Ammon's horn (tissue), 1 donor: ENCODE measurements at places on chromosomes 1 and 21.

- no peak for DNase-seq
These were observed 21.8 kb downstream of the MFSD2A start for GRCh38 chr1:39976732-39977131.

DNA sequence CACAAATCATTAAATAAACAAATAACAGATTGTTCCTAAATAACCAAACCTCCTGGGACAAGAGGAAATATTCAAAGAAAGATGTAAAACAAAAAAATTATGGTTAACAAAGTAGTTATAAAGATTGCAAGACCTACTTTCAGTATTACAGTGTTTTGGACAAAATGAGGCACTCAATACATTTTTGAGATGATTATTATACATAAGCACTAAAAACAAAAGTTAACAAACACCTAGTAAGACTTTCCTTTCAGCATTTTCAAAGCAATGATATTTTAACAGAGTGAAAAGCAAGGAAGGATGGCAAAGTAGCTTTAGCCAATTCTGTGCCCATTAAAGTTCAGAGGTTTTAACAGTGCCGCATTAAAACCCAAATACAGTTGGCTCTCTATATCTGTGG, 17.2 kb downstream of the OMA1 start:
- no peak for DNase-seq

DNA sequence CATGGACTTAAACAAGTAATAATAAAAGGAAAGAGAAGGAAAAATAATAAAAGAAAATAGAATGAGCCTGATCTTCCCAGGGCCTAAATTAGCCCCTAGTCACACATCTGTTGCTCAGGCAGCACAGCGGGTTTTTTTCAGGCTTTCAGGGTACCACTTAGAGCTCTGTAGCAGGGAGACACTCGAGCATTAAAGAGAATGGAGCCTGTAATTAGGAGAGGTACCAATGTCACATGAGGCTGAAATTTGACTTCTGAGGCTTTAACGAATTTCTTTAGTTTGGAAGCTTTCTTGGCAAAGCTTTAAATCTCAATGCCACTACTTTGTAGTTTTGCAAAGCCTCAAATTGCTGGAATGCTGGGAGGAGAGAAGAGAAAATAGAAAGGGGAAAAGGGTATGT, 116.3 kb downstream of the AK5 start:
- DNase-seq = no peak

- DNase-seq = peak; percentile 72
These were observed 9.6 kb downstream of the SMAP2 start for GRCh38 chr1:40383095-40383487.

DNA sequence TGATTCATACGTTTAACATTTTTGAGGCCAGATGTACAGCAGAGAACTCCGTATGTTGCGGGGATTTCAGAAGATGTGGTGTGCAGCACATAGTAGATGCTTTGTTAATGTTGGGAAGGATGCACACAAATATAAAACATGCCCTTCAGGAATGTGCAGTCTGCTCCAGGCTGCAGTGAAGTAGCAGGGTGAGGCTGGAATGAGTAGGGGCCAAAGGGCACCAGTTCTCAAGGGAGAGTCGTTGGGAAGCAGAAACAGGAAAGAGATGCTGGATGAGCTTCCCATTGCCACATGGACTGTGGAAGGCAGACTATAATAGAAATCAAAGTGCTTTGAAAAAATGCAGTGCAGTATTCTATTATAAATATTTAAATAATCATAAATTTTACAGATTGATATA, 126.9 kb downstream of the NOS1AP start:
- DNase-seq = no peak

DNA sequence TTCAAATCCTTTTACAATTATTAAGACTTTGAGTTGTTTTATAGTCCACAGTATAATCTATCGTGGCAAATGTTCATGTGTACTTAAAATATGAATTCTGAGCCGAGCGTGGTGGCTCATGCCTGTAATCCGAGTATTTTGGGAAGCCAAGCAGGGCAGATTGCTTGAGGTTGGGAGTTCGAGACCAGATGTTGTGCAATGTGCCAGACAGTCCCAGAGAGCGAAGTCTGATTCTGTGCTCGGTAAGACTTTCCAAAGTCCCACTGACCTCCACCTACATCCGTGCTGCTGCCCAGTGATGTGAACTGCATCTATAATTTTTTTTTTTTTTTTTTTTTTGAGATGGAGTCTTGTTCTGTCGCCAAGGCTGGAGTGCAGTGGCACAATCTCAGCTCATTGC, 52.2 kb downstream of the VPS26C start:
- DNase-seq = no peak

- DNase-seq = no peak
These were observed 15.8 kb upstream of the VCAM1 start for GRCh38 chr1:100703716-100704115.

DNA sequence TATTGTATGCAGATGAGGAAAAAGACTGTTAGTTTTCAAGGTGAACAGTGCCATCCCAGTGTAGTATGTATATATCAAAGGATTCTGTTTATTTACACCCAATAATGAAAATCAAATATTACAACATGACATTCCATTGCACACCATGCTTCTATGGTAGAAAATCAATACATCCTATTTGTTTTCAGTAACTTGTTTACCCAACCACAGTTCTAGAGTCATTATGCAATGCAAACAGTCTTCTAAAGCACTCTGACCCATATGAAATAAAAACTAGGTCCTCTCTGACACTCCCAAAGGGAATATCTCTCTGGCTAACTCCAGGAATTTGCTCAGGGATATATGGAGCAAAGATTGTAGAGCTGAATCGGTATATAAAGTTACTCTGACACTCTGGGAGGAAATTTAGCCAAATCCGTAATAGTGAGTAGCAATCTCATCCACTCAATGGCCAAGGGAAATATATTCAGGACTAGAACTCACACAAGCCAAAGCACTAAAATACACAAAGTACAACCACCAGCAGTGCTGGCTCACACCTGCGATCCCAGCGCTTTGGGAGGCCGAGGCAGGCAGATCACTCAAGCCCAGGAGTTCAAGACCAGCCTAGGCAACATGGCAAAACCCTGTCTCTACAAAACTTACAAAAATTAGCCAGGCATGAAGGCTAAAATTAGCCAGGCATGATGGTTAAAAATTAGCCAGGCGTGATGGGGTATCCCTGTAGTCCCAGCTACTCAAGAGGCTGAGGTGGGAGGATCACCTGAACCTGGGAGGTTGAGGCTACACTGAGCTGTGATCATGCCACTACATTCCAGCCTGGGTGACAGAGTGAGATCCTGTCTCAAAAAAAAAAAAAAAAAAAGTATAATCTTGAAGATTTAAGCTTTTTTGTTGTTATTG, 75.2 kb downstream of the RERE start:
- no peak for DNase-seq

DNA sequence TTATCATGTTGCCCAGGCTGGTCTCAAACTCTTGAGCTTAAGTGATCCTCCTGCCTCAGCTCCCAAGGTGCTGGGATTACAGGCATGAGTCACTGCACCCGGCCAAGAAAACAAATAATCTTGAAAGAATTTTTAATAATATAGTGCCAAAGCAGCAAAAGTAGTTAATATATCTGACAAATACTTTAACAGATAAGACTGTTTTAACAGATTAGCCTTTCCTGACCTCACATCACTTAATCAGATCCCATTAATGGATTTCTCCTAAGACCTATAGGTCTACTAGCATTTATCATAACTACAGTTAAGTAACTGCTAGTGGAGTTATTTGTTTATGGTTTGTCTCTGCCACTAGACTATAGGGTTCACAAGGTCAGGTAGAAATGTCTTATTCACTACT, 61.1 kb upstream of the HP1BP3 start:
- no peak for DNase-seq

DNA sequence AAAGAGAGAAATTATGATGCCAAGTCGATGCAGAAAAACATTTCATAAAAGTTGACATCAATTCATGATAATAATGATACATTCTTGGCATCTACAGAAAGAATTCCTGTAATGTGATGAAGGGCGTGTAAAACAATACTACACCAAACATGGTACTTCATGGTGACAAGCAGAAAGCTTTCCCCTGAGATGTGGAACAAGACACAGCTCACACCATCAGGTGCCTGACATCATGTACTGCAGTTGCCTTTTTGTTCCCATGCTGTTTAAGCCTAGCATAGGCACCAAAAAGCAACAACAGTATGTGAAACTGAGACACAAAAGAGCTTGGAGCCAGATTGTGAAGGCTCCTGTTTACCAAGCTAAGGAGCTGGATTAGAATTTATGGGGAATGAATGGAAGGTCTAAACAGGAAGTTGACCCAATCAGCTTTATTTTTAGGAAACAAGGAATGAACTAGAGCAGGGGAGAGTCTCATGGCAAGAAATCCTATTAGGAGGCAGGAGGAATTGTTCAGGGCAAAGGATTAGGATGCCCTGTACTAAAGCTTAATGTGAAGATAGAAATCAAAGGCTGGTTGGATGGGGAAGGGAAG, 67.2 kb downstream of the SYDE2 start:
- DNase-seq = peak; percentile 27

GRCh38 chr1:26779098-26779668, 8.6 kb upstream of the PIGV start:
- no peak for DNase-seq

- DNase-seq = no peak
These were observed 3.2 kb downstream of the DMBX1 start for GRCh38 chr1:46492871-46493270.

DNA sequence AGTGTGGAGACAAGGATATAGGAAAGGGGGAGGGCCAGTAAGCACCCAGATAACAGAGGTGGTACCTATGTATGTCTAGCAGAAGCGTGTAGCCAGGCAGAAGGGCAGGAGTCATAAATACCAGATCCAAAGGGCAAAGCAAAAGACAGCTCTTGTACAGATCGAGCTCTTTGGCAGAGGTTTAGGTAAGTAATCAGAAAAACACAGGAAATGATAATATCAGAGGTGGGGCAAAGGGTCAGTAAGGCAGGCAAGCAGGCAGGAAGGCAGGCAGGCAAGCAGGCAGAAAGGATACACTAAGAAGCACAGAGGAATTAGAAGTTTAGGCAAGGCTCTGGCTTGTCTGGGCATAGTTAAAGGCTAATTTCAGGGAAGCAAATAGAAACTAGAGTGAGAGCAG, 22.7 kb upstream of the SLFNL1 start:
- no peak for DNase-seq

- no peak for DNase-seq
These were observed 35.5 kb downstream of the RHOU start for GRCh38 chr1:228770779-228771223.

DNA sequence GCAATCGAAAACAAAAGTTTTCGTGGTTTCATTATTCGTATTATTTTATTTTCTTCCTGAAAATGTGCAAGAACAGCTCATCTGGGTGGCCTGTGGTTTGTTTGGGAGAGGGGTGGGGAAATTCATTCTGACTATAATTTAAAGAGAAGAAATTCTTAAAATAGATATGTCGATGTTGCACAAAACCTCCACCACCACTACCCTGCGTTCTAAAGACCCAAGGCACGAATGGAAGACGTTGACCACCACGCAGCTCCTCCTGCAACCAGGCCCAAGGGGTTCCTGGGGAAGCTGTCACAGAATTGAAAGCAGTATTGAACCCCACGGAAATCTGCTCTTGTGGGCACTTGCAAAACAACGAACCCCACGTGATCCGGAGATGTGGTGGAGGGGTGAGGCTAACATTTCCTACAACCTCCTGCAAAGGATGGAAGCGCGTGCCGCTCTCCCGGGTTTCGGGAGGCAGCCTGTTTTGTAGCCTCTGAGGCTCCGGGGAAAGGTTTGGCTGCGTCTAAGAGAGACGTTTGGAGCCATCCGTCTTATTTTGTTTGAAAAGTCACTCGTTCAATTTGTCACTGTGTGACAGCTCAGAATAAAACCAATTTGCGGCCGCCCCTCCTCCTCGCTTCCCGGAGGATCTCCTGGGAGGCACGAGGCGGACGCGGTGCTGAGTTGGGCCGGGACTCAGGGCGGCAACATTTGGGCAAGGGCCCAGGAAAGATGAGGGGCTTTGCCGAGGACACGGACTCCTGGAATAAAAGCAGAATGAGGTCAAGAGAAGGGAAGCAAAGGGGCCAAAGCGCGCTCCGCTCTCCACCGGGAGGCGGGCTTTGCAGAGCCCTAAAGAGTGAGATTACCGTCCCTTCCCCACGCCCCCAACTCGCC, 810 bp upstream of the HLX start:
- DNase-seq = peak; percentile 23

DNA sequence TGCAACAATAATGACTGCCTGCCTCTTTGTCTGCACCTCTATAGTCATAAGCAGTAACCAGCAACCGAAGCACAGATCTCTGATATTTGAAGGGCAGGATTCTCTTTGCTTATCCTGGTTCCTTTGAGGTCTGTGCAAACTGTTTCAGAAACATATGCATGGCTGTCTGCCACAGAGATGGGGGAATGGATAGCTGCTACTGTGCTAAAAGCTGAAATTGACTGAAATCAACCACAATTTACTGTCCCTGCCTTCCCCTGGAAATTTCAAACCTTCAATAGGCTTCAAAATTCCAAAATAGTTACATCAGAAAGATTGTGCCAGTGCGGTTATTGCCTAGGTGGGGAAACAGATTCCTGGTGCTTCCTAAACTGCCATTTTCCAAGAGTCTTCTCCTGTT, 136.8 kb upstream of the GORAB start:
- DNase-seq = no peak

- DNase-seq = no peak
These were observed 262.9 kb downstream of the PTPRU start for GRCh38 chr1:29499104-29499650.

- DNase-seq = no peak
These were observed 32.1 kb upstream of the PLPPR4 start for GRCh38 chr1:99232172-99232571.

DNA sequence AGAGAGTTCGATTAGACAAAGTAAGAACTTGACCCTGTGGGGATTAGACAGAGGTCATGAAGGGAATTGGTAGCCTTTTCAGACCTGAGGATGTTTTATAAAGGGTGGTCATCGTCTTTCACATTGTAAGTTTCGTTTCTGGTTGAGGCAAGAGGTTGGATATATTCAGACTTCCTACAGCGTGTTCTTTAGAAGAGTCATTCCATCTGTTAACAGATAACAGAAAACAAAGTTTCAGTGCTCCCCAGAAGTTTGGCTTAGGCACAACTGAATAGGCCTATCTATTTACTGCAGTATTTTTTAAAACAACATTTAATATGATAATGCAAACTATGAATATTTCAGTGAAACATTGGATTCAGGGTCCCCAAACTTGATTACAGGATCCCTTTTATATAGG, 17.1 kb upstream of the IVNS1ABP start:
- no peak for DNase-seq

- no peak for DNase-seq
These were observed 5.2 kb downstream of the KRTAP20-4 start for GRCh38 chr21:30625449-30626165.

DNA sequence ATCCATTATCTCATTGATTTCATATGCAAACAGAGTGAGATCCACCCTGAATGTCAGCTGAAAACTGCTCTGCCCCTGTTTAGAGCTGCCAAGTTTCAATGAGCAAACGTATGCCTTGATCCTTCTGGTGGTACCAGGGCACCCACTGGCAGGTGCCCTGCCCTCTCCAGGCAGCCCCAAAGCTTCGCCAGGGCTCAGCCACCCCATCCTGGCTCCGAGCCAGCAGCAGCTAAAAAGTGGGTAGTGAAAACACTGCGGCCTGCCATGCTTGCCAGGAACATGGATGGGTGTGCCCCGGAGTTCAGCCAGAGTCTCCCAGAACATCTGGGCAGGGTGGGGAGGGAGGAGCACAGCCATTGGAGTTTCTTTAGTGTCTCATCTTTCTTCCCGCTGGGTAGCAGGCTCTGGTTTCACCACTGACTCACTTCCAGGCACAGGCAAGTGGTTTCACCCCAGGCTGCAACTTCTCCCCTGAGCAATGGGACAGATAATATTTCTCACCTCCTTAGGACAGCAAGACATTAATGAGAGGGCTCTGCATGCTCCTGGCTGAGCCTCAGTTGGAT, 8.1 kb upstream of the LMX1A start:
- DNase-seq = no peak

- DNase-seq = no peak
These were observed 5.6 kb upstream of the XKR8 start for GRCh38 chr1:27954186-27954585.
